GM12865 (cell line): ENCODE measurements at places on chromosomes 5 and 9.

DNA sequence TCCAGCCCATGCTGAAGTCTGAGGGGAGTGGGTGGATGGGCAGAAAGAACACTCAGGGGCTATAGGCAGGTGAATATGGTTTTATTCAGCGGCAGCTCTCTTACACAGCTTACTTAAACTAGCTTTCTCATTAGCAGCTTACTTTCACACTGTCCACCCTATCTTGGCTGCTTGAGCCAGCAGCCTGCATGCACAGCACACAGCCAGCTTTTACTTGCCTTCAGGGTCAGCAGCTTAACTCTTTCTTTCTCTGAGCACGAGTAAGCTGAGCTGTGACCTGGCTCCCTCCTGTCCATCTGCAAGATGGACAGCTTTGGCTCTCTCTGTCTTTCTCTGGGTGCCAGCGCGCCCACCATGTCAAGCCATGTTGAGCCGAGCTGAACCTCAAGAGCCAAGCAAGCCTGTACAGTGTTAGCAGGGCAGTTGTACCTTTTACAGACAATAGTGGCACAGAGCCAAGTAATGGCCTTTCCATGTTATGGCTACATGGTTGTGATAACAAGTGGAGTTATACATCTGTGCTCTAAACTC is 1054.9 kb downstream of the PTPRD start:
- no peak for DNase-seq

DNA sequence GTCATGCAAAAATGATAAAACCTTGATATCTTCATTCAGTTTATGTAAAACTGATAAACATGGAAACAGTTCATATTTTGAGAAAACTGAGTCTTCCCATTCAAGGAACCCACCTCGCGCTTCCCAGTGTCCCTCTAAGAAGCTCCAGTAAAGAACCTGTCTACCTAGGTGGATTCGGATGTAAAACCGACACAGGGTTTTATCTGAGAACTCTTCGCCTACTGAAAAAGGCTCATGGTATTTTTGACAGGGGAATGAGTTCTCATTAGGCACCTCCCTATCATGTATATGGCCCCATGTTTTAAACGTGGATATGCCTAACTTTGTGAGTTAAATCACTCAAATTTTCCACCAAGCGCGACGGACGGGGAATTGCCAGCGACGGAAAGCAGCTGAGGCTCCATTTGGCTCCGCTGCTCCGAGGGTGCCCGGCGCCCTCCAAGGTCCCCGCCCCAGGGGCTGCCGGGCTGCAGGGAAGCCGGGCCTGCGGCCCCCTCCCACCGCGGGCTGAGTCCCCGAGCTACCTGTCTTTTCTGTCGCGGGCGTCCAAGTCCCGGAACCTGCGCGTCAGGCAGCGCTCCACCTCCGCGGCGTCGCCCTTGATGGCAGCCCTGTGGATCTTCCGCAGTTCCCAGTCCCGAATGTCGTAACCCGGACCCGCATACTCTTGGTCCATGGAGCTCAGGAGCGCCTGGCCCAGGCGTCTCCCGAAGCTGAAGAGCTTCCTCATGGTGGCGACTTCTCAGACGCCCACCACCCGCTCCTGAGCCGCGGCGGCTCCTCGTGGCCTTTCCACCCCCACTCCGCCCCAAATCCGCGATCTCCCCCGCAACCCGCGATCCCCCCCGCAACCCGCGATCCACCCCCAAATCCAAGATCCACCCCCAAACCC is 594 bp downstream of the ANKRD18A start:
- DNase-seq, result no peak

DNA sequence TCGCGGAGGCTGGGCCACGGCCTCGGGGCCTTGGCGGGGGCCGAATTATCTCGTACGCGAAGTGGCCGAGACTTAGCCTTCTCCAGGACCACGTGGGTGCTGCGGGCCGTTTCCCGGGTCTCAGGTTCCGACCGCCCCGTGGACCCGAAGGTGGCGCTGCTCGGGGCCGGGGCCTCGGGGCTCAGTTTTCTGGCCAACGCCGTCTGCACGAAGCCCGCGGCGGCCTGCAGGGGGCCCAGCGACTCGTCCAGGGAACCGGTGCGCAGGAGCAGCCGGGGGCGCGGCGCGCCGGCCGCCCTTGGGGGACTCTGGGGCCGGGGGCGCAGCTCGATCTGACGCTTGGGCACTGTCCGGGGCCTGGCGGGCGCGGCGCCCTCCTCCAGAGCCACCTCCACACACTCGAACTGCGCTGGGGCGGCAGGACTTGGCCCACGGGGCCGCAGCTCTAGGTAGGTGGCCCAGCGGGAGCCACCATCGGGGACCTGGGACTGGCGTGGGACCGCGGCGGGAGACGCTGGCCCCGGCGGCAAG is 716 bp downstream of the PROB1 start:
- peak; percentile 88 for DNase-seq

DNA sequence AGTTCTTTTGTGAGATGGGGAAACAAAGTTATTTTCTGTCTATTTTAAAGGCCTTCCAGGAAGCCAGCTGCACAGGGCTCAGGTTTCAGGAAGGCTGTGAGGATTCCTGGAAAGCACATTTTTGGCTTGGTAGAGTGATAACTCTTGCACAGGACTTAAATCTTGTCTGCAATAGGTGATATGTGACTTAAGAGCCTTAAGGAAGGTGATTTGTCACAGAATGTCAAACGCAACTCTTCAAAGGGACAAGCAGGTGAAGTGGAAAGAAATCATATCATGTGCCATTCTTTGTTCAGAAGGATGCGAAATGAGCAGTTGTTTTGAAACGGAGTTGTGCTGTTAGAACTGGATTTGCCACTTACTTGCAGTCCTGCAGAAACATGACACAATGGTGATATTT is 459.3 kb downstream of the MAT2B start:
- DNase-seq, result no peak

DNA sequence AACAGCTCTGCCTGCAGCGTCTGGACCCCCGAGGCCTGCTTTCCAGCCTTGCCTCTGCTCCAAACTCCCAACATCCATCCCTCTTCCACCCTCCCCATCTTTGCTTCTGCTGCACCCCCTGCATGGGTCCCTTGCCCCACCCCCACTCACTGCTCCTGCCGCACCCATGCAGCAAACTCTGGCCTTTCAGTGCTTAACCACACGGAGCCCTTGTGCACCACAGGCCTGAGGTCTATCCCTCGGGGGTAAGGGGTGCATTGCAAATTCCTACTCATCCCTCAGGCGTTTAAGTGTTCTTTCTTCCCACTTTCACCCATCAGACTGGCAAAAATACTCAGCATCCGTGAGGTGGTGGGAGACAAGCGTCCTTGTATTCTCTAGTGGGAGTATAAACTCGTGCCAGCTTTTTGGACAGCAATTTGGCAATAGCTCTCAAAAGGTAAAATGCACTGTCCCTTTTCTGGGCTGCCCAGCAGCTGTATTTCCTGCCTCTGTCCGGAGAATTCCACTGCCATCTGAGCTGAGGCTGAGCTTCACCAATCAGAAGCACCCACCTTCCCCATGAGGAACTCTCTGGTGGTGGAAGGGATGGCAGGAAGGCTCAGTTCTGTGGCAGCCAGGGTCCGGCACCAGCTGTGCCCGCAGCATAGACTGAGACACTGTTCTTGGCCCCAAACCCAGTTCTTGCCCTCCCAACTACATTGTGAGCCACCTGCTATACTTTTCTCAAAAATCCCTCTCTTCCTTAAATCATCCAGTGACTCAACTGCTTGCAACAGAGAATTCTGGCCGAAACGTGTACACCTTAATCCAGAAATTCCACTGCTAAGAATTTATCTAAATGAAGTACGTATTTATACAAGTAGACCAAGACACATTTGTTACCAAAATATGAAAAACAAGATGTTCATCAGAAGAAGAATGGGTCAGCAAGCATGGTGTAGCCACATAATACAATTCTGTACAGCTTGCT is 15.0 kb downstream of the PSMB7 start:
- no peak for DNase-seq

DNA sequence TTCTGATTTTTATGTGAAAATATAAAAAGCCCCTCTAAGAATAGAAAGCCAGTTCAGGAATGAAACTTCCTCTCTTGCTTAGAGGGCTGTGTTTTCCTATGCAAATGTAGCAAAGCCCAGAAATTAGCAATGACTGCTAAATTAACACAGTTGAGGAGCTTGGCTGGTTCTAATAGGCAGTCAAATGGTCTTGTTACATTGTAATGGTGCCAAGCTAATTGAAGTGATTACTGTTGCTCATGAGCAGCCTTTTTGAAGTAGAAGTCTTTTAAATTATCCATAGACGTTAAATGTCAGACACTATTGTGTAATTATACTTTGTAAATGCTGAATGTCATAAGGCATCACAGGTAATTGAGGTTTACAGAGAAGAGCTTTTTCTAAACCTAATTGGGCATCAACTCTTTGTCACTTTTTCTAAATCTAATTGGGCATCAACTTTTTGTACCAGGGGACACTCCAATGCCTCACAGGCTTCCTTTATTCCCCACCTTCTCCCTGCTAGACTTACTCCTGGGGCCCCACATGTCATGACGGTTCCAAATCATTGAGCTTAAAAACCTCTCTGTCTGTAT is 229.1 kb downstream of the PSAT1 start:
- no peak for DNase-seq

GRCh38 chr5:16480821-16481538 is 15.4 kb upstream of the ZNF622 start:
- no peak for DNase-seq

- no peak for DNase-seq
Observed at GRCh38 chr5:143227301-143227700, 176.2 kb downstream of the NR3C1 start.

DNA sequence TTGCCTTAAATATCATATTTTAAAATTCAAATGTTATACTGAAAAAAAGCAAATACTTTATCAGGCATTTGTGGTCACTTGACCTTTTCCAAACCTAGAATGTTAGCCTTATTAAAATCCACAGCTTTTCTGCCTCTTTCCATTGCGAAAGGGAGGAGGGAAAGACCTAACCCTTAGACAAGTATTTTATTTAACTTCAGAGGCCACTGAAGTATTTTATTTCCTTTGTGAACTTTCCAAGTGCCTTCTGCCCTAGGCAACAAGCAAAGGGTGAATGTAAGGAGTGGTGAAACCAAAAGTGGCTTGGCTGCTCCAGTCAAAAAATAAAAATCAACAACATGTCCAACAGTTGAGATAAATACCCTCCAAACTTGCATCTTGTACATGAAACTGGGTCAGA is 376.1 kb downstream of the EFNA5 start:
- no peak for DNase-seq

GRCh38 chr9:98687911-98688310 is 20.8 kb downstream of the GABBR2 start:
- DNase-seq, result no peak

DNA sequence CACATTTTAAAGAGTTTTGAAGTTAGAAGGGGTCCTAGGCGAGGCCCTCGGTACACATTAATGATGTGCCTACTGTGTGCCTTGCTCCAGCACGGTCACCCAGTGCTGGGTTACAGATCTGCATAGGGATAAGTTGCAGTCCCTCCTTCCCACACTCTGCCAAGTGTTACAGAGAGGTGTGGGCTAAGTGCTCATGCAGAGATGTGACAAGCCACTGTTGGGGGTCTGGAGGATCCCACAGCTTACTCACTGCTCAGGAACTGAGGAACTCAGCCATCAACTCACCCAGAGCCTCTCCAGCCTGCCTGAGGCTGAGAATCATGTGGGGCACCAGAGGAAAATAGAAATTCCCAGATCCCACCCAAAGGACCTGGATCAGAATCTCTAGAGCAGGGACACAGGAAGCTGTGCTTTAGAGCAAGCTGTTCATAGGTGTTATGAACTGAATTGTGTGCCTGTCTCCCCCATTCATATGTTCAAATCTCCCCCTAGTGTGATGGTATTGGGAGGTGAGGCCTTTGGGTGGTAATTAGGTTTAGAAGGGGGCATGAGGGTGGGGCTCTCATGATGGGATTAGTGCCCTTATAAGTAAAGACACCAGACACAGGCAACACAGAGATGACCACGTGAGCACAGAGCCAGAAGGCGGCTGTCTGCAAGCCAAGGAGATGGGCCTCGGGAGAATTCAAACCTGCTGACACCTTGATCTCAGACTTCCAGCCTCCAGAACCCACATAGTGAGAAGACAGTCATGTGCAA is 164.1 kb downstream of the HSD17B3 start:
- no peak for DNase-seq

- no peak for DNase-seq
Observed at GRCh38 chr9:4537581-4537980, 47.3 kb downstream of the SLC1A1 start.

DNA sequence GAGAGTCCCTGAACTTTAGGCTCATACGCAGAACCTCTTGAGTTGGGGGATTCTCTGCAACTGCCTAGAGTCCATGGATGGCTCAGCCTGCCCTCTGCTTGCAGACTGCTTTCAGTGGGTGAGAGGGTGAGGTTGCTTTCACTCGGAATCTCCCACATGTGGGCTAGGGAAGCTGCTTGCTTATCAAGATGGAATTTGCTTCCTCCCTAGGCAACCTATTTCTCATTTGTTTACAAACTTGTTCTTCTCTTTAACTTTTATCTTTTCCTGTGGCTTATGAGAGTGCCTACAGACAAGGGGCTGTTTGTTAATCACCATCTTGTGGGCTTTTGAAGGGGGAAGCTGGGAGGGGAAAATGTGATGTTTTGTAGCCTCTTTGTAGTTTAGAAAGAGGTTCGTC is 10.0 kb downstream of the TLE4 start:
- no peak for DNase-seq

- no peak for DNase-seq
Observed at GRCh38 chr5:453725-454481, 10.9 kb downstream of the EXOC3 start.

- DNase-seq, result no peak
Observed at GRCh38 chr5:125044491-125045282, 298.2 kb upstream of the ZNF608 start.

DNA sequence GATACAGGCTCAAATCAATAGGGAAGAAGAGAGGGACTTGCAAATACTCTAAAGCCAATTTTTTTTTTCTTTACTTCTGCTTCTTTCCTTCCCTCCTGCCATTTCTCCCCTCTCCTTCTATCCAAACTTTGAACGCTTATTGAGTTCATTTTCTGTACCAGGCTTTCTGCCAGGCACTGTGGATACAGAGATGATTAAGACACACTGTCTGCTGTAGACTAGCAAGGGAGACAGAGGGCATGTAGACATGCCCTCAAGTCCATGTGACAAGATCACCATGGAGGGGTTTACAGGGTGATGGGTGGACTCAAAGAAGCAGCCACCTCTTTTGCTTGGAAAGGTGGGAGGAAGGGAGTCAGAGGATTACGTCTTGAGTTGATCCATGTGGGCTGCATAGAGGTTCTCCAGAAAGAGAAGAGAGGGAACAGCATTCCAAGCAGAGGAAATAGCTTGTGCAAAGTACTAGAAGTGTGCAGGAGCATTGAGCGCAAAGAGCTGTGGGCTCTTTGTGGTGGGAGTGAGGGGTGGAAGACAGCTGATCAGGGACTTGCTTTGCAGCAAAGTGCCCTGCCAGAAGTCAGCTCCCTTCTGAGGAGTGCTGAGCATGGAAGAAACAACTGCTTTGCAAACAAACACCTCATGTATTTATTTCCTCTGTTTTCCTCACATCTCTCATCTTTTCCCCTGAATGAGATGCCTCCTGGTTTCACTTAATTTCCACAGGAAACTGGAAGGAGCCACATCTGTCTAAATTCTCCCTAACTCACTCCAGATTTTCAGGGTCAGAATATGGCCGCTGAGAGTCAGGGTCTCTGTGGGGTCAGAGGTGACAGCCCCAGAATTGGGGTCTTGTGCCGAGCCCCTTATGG is 64.4 kb upstream of the COL15A1 start:
- DNase-seq, result no peak

GRCh38 chr5:119359737-119360413 is 4.1 kb downstream of the TNFAIP8 start:
- no peak for DNase-seq

- no peak for DNase-seq
Observed at GRCh38 chr5:123095798-123096120, 6.7 kb downstream of the PRDM6 start.
